Right cardiac atrium (tissue), 5 donors: ENCODE measurements at places on chromosomes 13 and 19. TPM values are rescaled to one million over a fixed set of nuclear protein-coding genes. Genes with fewer than 3 reads are reported as not detected.

Gene MED16
- 28.4 TPM for total RNA-seq

Gene ADAT3
- total RNA-seq: 1.6 TPM

Gene ZNF66
- 2.0 TPM for total RNA-seq

Gene PRPF31
- total RNA-seq: 42.9 TPM

Gene KASH5
- total RNA-seq: not detected

Gene RUBCNL
- total RNA-seq: 1.8 TPM
